ENCODE measurements at places on chromosomes 5 and 9. TPM values are rescaled to one million over a fixed set of nuclear protein-coding genes. Genes with fewer than 3 reads are reported as not detected.

Gene TXNDC8
- total RNA-seq: not detected

Gene COL23A1
- not detected for total RNA-seq

GRCh38 chr9:81594415-81594814, 94.9 kb downstream of the TLE1 start:
- no peak for DNase-seq

- no peak for DNase-seq
Measured at GRCh38 chr9:100699668-100700067, 121.8 kb downstream of the CAVIN4 start.

GRCh38 chr9:133135146-133135745, 14.2 kb upstream of the RALGDS start:
- peak; percentile 89 for DNase-seq

DNA sequence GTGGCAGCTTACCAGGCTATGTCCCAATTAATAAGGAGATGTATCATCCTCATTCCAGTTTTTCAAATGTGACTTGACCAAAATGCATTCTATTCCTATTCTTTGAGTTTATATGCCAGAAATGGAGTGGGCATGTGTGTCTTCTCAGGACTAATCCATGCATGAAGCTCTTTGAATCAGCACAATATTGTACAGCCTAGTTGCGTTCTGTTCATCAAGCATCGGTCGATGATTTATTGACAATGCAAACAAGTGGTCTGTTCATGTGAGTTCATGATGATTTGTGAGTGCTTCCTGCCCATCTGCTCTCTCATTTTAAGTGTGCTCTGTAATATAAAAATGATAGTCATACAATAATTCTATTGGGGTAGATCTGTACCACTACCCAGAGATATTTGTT, 48.3 kb downstream of the PALM2AKAP2 start:
- no peak for DNase-seq

- no peak for DNase-seq
Measured at GRCh38 chr9:11892401-11892800, 800.8 kb upstream of the TYRP1 start.
